ENCODE measurements at places on chromosomes 6 and 20.

DNA sequence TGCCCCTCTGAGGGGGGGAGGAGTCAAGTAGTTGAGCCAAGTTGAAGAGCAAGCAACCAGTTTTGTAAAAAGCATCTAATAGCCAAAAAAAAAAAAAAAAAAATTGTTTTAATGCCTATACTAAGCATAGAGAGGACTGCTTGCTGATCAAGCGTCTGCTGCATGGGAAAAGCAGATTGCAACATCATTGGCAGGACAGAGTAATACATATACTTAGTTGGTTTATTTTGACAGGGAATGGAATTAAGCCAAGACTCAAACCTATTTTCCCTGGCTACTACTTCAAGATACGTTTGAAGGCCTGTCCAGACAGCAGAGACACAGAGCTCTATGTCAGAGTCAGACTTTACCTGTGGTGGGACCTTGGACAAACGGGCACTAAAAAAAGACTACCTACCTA is 120.5 kb downstream of the RTN4IP1 start:
- no peak for DNase-seq

GRCh38 chr6:39791850-39792539 is at the start of gene DAAM2:
DAAM2 (plus strand) TSS chr6:39792376; CDS start chr6:39856303, 63,927 bp downstream.
- peak; percentile 29 for DNase-seq

GRCh38 chr20:47027042-47027441 is 132.4 kb downstream of the EYA2 start:
- DNase-seq, result no peak

GRCh38 chr6:996271-996852 is 303.4 kb upstream of the EXOC2 start:
- peak; percentile 27 for DNase-seq

GRCh38 chr20:59940956-59941294 is 736 bp downstream of the FAM217B start:
- no peak for DNase-seq

DNA sequence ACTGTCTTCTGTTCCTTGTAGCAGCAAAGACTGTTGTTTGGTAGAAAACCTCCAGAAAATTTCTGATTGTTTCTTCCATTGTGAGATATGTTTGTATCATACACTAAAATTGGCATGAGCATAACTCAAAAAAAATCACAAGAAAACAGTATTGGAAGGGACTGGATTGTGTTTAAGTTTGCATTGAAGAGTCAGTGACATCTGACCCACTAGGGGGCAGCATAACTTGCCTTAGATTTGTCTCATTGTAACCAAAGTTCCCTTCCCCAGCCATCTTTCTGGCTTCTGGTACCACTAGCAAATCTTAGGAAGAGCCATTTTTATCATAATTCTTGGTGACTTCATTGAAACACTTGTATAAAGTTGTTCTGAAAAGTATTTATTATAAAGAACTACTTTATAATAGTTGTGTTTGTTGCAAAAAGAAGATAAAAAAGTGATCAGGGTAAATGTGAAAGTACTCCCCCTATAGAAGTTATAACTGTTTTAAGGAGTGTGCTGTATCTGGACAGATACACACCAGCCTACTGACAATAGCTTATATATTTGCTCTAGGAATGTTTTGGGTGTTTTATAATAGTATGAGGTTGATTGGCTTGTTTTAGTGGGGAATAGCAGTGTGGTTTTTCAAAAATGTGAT is 7.7 kb downstream of the CSTF1 start:
- DNase-seq, result peak; percentile 3

DNA sequence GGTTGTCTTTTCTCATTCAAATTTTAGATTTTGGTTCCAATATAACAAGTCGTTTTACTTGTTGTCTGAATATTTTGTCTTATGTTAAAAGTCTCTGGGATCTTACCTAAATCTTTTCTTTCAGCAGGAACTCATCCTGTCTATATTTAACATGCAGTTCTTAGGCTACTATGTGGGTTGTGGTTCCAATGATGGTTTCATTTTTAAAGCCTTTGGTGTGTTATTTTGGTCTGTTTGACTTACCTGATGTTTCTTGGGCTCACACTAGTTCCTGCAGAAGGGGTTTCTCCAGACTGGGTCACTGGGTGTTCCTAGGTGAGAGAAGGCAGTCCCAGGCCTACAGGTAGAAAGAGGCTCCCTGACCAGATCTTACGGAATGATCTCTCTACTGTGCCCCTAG is 17.4 kb downstream of the PRL start:
- no peak for DNase-seq

GRCh38 chr6:9901376-9901775 is 513.5 kb downstream of the TFAP2A start:
- no peak for DNase-seq

DNA sequence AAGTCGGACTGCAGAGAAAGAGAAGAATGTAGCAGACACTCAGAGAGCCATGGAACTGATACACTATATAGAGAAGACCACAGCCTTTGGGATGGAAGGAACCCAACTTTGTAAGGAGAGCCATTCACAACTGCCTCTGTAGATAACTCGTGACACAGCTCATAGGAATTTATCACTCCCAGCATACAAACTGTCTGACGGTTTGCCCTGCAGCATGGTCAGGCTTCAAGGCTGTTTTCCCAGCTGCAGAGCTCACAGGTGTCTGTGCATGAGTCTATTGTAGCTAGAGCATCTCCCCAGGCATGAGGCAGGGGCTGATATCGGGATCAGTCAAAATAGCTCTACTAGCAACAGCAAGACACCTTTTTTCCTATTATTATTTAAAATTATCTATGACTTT is 130.5 kb upstream of the DTNBP1 start:
- no peak for DNase-seq

DNA sequence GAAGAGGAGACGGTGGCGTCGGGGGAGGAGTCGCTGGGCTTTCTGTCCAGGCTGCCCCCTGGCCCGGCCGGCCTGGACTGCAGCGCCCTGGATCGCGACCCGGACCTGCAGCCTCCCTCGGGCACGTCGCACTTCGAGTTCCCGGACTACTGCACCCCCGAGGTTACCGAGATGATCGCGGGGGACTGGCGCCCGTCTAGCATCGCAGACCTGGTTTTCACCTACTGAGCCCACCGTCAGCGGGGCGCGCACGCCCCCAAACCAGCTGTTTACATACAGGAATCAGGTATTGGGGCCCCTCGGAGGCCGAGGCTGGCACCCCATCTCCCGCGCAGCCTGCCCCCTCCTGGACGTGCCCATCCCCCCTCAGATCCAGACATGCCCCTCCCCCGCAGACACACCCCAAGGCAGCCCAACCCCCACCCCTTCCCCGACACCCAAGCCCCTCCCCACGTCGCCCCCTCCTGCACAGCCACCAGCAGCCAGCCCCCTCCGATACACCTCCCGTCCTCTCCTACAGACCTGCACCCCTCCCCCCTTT is 1.4 kb downstream of the SOX12 start:
- peak; percentile 55 for DNase-seq

GRCh38 chr20:56928007-56928406 is 298.9 kb downstream of the TFAP2C start:
- no peak for DNase-seq

GRCh38 chr6:147401779-147402178 is 106.7 kb upstream of the SAMD5 start:
- DNase-seq, result no peak

All from NCI-H1105 (cell line).